ENCODE measurements at places on chromosomes 4 and X.

GRCh38 chr4:157741642-157742041 is 431.2 kb downstream of the GASK1B start:
- DNase-seq = no peak

GRCh38 chr4:168868044-168868781 is 141.8 kb downstream of the CBR4 start:
- DNase-seq = peak; percentile 59

DNA sequence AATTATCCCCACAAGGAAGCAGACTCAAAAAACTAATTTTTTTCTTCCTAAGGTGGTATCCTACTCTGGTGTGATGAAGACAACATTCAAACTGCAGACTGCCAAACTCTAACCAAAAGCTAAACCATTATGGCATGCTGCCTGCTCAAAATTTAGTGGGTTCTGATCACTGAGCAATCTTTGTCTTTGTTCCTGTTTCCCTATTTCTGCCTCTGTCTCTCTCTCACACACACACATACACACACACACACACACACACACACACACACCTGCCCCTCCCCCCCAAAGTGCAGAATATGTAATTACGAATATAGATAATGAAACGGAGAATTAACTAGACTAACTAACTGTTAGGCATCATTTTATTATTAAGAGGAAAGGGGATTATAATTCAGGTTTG is 1278.6 kb downstream of the PCDH7 start:
- DNase-seq = no peak

DNA sequence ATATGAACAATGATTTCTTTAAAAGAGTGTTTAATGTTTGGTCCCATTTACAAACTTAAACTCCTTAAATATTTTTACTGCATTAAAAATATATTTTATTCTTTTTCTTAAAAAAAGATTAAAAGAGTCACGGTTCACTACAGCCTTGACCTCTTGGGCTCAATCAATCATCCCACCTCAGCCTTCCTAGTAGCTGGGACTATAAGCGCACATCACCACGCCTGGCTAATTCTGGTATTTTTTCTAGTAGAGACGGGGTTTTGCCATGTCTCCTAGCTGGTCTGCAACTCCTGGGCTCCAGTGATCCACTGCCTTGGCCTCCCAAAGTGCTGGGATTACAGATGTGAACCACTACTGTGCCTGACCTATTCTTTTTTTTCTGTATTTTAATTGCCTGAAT is 104.7 kb upstream of the TLR2 start:
- DNase-seq = no peak

- DNase-seq = no peak
These were observed 56.5 kb upstream of the ARX start for GRCh38 chrX:25072247-25072646.

- DNase-seq = no peak
These were observed 2.0 kb downstream of the STBD1 start for GRCh38 chr4:76308548-76308947.

- peak; percentile 14 for DNase-seq
These were observed 66.3 kb downstream of the SMC1A start for GRCh38 chrX:53356186-53356585.

- no peak for DNase-seq
These were observed 158.8 kb downstream of the RBMX2 start for GRCh38 chrX:130560544-130560943.

DNA sequence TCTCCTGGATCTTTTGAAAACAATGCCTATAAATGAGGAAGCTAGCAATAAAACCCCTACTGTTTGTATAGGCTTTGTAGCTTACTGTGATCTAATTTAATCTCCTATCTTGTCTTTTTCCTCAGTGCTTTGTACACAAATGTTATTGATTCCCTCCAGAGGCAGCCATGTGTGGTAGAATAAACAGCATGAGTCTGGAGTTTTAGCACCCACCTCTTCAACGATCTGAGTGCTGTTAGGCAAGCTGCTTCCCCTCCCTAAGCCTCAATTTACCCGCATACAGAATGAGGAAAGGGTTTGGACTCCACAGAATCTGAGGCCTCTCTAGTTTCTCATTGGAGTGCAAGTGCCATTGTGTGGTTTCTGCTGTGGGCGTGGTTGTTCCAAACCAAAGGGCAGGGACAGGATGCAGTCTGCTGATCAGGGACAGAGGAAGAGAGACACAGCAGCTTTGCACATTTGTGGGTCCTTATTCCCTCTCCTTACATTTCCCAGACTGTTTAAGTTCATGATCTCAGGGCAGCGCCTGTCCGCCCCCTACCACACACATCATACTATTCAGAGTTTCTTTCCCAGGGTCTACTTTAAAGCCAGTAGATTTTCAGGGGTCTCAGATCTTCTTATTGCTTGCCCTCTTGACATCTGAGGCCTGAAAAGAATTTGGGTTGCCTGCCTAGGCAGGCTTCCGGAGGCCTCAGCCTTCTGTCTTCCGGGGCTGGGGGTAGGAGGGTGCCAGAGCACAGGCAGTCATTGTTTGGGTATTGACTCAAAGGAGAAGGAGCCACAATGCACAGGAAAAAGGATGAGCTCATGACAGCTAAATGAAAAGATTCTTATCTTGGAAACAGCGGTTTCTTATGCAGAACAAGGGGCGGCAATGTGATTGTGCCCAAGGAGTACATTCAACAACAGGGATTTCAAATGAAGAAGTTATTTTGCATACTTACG is 114.9 kb upstream of the TEX13D start:
- peak; percentile 23 for DNase-seq

- DNase-seq = no peak
These were observed 332.0 kb downstream of the TENM3 start for GRCh38 chr4:182575225-182575624.

- DNase-seq = no peak
These were observed 39.7 kb upstream of the CXorf51A start for GRCh38 chrX:146854281-146854680.

GRCh38 chrX:6981718-6982406 is 165.7 kb upstream of the STS start:
- no peak for DNase-seq

DNA sequence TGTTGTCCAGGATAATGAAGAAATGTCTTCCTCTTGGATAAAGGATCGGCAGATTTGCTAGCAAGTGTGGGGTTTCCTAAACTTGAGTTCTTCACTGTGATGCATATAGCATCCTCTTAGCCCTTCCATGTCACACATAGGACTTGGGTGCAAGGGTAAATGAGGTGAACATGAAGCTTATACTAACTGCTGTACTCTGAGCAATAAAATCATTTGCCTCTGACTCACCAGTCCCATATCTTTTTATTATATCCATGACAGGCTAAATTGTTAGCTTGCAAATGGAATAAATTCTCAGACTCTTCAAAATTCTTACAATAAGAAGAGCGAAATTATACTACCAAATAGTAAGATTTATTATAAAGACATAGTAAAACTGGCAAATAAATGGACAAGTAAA is 14.7 kb upstream of the TBC1D1 start:
- no peak for DNase-seq

DNA sequence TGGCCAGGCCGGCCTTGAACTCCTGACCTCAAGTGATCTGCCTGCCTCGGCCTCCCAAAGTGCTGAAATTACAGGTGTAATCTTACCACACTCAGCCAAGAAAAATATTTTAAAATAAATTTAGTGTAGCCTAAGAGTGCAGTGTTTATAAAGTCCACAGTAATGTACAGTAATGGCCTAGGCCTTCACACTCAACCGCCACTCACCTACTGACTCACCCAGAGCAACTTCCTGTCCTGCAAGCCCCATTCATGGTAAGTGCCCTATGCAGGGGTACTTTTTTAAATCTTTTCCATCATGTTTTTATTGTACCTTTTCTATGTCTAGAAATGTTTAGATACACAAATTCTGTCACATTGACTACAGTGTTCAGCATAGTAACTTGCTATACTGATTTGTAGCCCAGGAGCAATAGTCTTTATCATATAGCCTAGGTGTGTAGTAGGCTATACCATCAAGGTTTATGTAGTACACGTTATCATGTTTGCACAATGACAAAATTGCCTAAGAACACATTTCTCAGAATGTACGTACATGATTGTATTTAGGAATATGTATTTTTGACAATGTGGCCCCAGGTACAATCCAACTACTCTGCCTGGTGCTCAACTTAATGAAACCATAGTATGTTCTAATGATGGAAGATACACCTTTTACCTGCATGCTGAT is 455.2 kb downstream of the PCDH7 start:
- no peak for DNase-seq

- DNase-seq = no peak
These were observed 41.3 kb downstream of the RAPGEF2 start for GRCh38 chr4:159144112-159144694.

- DNase-seq = no peak
These were observed 353.5 kb downstream of the ADGRL3 start for GRCh38 chr4:61553557-61554125.

- DNase-seq = no peak
These were observed 370.0 kb downstream of the FBXO8 start for GRCh38 chr4:173913496-173913895.

- DNase-seq = no peak
These were observed 1.1 kb downstream of the OGT start for GRCh38 chrX:71533851-71534561.

- no peak for DNase-seq
These were observed 33.1 kb downstream of the MSL3 start for GRCh38 chrX:11791090-11791489.

GRCh38 chr4:150108691-150109090 is 30.4 kb downstream of the DCLK2 start:
- DNase-seq = no peak

GRCh38 chr4:98352940-98353339 is 91.8 kb downstream of the RAP1GDS1 start:
- DNase-seq = no peak

GRCh38 chrX:153416781-153417450 is 5.6 kb downstream of the ZFP92 start:
- no peak for DNase-seq

DNA sequence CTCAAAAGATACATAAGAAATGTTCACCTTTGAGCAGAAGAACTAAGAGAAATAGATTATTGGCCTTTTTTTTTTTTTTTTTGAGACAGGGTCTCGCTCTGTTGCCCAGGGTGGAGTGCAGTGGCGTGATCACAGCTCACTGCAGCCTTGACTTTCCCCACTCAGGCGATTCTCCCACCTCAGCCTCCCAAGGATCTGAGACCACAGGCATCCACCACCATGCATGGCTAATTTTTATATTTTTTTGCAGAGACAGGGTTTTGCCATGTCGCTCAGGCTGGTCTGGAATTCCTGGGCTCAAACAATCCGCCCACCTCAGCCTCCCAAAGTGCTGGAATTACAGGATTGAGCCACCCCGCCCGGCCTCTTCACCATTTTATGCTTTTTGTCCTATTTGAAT is 2.9 kb upstream of the TLR6 start:
- DNase-seq = no peak

GRCh38 chr4:6692806-6693205 is 872 bp upstream of the S100P start:
- DNase-seq = no peak

DNA sequence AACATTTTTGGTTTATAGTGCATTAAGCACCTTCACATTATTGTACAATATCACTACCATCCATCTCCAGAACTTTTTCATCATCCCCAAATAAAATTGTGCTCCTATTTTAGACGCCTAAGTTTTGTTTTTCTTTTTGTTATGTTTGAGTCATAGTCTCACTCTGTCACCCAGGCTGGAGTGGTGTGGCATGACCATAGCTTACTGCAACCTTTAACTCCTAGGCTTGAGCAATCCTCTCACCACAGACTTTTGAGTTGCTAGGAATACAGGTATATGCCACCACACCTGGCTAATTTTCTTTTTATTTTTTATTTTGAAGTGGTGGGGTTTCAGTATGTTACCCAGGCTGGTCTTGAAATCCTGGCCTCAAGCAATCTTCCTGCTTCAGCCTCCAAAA is 33.9 kb downstream of the PRSS12 start:
- no peak for DNase-seq

- DNase-seq = no peak
These were observed 23.6 kb downstream of the FAM199X start for GRCh38 chrX:104189837-104190236.

- no peak for DNase-seq
These were observed 772 bp upstream of the WNK3 start for GRCh38 chrX:54358424-54359211.

DNA sequence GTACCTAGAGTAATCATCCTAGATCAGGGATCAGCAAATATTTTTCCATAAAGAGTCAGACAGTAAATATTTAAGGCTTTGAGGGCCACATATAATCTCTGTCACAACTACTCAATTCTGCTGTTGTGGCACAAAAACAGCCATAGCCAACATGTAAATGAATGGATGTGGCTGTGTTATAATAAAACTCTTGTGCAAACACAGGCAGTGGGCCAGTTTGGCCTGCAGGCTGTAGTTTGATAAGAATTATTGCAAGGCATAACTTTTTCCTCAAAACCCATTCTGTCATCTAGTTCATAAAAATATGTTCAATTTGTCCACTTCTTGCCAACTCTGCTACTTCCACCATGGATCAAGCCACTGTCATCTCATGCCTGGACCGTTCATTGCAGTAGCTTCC is 39.4 kb upstream of the SHROOM4 start:
- no peak for DNase-seq

GRCh38 chr4:145804116-145804515 is 124.2 kb downstream of the C4orf51 start:
- DNase-seq = peak; percentile 82

- DNase-seq = no peak
These were observed 50.9 kb downstream of the MFAP3L start for GRCh38 chr4:169975131-169975837.

DNA sequence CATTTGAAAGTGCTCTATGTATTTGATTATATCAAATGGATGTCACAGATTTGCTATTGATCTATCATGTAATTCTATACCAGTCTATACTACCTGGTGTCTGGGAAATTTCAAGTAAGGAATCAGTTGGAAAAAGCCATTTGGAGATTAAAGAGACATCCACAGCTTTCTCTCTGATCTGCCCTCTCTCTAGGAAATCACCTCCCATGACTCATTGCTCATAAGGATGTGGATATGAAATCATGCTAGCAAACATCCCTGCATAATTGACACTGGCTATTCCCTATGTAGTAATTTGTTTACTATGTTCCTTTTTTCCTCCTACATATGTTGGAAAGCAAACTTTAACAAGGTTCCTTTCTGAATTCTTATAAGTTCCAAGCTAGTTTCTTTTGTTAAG is 94.3 kb downstream of the TEX13A start:
- no peak for DNase-seq

DNA sequence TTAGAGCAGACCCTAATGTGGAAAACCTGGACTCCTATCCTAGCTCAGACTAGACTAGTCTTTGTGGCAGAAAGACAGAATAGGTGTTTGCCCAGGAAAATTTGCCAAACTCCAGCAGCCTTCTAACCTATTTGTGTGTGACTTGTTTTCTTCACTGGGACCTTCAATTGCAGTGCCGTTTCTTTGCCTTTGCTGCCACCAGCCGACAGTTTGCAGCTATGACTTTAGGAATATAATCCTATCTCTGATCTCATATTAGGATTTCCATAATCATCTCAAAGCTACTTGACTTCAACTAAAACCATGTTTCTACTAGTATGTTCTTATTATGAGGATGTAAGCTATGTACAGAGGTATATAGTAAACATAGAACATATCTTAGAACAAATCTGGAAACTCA is 60.2 kb upstream of the PGAM4 start:
- peak; percentile 13 for DNase-seq

- no peak for DNase-seq
These were observed 352.5 kb upstream of the ADGRL3 start for GRCh38 chr4:60847614-60848013.
